ENCODE measurements at places on chromosomes 6 and 20.
A peak's percentile ranks its signal among the peaks of the same experiment; 100 is the strongest.

GRCh38 chr6:114247101-114247500, 95.7 kb downstream of the HS3ST5 start:
- DNase-seq = no peak

GRCh38 chr6:132811276-132811675, 3.1 kb upstream of the RPS12 start:
- DNase-seq = no peak

DNA sequence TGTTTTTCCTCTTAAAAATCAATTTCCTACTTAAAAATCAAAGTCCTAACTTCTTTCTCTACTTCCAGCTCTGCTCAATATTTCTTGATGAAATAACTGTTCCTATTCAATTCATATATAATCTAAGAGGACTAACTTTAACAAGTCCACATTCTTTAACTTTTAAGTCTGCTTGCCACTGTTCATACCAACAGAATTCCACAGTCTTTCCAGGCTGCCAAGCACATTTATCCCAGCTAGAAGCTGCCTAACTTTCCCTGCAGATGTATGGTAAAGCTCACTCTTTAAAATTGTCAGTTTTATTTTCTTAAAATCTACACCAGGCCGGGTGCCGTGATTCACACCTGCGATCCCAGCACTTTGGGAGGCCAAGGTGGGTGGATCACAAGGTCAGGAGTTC, 11.5 kb downstream of the CALHM6 start:
- DNase-seq = no peak

DNA sequence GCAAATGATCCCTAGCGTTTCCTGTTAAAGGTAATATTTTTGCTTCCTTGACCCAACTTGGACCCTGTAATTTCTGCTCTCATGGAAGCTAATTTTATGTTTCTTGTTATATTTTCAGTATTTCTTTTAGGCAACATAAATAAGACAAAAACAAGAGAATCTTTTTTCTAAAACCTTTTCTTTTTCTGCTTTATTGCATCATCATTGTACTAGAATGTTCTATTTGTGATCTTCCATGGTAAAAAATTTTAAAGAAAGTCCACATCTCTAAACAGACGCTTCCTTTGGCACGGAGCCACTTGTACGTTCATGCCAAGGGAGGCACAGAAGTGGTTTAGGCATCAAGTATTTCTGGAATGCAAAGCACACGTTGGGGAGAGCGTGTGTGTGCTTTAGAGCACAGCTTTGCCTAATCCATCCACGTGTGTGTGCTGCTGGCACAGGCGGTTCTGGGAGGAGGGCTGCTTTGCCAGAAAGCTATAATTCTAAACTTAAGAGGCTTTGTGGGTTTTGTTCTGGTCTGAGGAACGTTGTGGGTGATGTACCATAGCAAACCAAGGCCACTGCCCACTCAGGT, 98.3 kb downstream of the SASH1 start:
- peak; percentile 87 for DNase-seq

DNA sequence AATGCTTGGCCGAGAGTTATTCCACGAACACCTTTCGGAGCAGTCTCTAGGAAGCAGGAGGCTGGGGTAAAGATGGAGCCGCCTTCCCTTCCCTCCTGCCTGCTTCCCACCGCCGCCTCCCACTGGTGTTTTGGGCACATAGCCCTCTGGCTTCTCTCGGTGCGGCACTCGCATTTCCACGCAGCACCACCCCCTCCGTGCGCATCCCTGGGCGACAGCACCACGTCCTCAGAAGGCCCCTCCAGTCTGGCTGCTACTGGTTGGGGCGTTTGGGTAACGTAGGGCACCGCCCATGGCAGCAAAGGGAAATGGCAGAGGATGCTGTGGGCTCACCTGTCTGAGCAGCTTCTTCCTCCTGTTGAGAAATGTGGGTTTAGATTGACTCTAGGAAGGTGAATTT, 2.4 kb downstream of the COL20A1 start:
- DNase-seq = no peak

DNA sequence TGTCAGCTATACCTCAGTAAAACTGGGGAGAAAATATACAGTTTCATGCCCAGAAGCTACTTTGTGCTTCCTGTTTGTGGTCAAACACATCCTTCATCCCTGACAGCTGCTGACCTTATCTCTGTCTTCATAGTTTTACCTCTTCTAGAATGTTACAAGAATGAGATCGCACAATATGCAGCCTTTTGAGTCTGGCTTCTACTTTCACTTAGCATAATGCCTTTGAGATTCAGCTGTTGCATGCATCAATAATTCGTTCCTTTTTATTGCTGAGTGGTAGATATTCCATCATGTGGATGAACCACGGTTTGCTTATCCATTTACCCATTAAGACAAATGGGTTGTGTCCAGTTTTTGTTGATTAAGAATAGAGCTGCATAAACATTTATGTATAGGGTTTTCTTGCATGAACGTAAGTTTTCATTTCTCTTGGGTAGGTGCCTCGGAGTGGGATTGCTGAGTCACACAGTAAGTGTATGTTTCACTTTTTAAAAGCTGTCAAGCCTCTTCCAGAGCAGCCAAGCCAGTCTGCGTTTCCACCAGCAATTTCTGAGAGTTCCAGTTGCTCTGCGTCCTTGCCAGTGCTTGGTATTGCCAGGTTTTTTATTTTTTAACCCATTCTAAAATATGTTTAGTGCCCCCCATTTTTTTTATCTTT, 86.6 kb upstream of the PAX1 start:
- DNase-seq = no peak

DNA sequence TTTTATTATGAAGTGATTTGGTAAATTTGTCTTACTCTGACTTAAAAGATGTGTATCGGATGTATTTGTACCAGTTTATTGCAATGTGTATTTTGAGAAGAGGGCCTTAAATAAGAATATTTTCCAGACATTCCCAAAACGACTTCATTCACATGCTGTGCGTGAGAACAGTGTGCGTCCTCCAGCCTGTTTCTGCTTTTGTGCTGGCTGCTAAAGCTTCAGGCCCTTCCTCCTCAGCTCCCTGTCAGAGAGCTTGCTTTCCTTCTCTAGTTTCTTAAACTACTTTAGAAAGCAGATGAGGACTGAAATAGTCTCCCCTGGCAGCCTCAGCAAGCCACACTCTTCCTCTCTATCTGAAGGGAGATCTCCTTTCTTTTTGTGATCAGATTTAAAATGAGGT, 157.8 kb downstream of the SAMD5 start:
- no peak for DNase-seq

DNA sequence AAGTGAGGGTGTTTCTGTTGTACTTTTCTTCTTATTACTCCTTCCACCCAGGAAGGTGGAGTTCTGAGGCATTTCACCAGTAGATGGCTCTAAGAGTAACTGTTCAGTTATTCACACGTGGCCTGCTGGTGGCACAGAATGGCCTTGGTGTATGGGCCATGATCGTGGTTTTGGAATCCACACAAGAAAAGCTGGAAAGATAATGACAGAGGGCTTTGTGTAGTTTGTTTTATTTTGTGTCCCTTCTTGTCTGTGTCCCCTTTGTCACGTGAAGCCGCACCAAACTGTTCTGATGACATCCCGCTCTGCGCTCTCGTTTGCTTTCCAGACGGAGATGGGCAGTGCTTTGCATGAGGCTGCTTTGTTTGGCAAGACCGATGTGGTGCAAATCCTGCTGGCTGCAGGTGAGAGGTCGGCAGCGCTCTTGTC, 93.4 kb downstream of the ANKS1A start:
- no peak for DNase-seq

DNA sequence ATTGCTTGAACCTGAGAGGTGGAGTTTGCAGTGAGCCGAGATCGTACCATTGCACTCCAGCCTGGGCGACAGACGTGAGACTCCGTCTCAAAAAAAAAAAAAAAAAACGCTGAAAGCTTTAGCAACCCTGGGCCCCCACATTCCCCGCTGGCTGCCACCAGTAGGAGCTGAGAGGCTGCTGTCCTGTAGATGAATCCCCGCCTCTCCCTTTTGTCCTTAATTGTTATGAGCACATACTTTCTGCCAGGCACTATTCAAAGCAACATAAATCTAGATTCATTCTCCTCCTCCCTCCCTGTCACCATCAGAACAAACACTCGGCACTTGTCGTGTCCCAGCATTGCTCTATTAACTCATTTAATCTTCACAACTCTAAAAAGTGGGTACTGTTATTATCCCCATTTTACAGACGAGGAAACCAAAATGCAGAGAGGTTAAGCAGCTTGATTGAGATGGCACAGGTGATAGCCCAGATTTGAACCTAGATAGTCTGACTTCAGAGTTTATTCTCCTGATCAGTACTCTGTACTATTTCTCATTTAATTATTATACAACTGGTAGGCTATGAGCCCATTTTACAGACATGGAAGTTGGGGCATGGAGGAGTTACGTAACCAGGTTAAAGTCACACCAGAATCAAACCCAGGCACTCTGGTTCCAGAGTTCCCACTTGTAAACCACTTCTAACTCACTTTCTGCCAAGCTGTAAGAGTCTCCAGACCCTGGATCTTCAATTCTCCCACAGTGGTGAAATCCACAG, 97.4 kb downstream of the EYA2 start:
- DNase-seq = no peak

GRCh38 chr6:30013291-30013922, 47.7 kb upstream of the POLR1H start:
- DNase-seq = no peak

GRCh38 chr6:144033816-144034735, 26.0 kb upstream of the PLAGL1 start:
- peak; percentile 18 for DNase-seq

GRCh38 chr6:147392917-147393625, 115.4 kb upstream of the SAMD5 start:
- DNase-seq = no peak

GRCh38 chr20:34983995-34984735, 28.5 kb downstream of the MYH7B start:
- DNase-seq = no peak

- DNase-seq = no peak
Observed at GRCh38 chr20:34024723-34025351, 31.1 kb downstream of the RALY start.

DNA sequence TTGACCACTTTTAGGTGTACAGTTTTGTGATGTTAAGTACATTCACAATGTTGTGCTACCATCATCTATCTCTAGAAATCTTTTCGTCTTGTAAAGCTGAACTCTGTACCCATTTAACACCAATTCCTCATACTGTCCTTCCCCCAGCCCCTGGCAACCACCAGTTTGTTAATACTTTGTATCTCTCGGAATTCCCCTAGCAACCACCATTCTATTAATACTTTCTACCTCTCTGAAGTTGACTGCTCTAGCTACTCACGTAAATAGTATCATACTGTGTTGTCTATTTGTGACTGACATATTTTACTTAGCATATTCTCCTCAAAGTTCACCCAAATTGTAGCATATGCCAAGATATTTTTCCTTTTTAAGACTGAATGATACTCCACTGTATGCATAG, 82.3 kb upstream of the CLDN20 start:
- no peak for DNase-seq

GRCh38 chr6:168369786-168370185, 50.2 kb upstream of the DACT2 start:
- DNase-seq = no peak

DNA sequence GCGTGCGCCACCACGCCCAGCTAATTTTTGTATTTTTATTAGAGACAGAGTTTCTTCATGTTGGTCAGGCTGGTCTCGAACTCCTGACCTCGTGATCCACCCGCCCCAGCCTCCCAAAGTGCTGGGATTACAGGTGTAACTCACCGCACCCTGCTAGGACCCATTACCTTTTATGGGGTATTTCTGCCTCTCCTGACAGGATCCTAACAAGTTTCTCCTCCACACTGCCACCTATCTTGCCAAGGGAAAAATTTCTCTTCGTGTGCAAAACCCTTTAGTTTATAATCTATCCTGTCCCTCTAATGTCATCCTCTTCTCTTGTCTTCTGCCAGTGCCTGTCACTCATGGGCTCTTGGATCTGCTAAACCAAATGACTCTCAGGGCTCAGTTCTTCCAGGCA, 1.9 kb downstream of the STMND1 start:
- no peak for DNase-seq

- no peak for DNase-seq
Observed at GRCh38 chr20:37992802-37993409, 40.4 kb downstream of the TTI1 start.

GRCh38 chr6:41497994-41498393, 48.2 kb upstream of the FOXP4 start:
- DNase-seq = no peak

GRCh38 chr6:44396968-44397367, 9.5 kb downstream of the CDC5L start:
- DNase-seq = no peak

- DNase-seq = no peak
Observed at GRCh38 chr20:54097236-54097529, 26.8 kb upstream of the BCAS1 start.

GRCh38 chr20:24720957-24721356, 228.1 kb upstream of the CST7 start:
- no peak for DNase-seq

DNA sequence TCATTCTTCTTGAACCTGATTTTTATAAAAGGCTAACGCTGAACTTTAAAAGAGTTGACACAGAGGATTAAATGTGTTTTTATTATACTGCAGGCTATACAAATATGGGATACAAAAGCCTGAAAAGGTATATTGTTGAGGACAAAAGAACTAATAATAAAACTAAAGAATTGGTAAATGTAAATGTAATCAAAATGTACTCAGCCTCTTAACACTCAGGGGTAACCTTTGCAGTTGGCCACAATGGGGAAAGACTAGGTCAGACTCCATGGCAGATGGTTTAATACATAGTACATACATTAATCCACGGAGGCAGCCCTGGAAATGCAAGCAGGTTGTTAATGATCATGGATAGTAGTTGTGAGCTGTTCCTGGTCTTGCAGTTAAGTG, 57.5 kb downstream of the SOBP start:
- DNase-seq = no peak

DNA sequence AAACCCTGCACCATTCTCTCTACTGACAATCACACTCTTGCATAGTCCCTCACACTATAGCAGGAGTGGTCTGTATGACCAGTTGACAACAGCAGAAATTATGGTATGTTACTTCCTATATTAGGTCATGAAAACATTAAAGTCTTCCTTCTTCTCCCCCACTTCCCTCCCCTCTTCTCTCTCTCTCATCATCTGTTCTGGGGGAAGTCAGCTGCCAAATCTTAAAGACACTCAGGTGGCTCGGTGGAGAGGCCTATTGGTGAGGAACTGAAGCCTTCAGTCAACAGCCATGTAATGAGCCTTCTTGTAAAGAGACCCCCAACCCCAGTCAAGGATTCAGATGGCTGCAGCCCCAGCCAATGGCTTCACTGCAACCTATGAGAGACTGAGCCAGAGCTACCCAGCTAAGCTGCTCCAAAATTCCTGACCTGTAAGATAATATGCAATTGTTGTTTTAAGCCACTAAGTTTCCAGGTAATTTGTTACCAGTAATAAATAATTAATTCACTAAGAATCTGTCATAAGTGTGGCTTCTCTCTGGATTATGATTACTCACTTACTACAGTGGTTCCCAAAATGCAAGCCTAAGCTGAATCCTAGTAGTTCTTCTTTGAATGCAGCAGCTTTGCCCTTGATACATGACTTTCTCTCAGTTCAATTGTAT, 11.2 kb upstream of the TSBP1 start:
- DNase-seq = no peak

All from kidney epithelial cell (primary cell).